NCI-H1436 (cell line): ENCODE measurements at places on chromosomes 6 and 20.

GRCh38 chr6:110098511-110099116 lies 80.9 kb downstream of the WASF1 start:
- DNase-seq: no peak

DNA sequence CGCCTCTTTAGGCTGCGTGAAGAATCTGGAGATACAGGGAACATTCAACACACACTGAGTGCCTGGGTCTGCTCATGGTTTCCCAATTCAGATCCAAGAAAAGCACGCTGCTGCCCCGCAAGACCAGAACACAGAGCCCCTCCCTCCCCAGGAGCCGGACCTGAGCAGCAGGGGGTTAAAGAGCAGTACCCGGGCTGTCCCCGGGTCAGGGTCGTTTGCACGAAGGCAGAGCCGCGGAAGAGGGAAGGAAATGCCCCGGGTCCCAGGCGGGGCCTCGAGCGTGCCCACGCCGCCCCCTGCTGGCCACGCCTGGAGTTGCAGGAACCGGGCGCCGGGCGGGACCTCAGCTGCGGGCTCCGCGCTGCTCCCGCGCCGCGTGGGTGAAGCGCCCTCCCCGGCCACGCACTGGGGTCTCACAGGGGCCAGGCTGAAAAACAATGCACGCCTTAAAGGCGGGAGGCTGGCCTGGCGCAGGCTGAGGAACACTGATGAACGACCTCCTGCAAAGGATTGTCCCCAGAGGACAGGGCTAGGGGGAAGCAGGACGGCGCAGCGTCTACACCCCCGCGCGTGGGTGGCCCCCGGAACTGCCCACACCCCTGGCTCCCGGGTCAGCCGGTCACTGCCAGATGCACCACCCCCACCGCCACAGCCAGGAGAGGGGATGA lies 48.9 kb downstream of the ANKRD60 start:
- peak; percentile 24 for DNase-seq

DNA sequence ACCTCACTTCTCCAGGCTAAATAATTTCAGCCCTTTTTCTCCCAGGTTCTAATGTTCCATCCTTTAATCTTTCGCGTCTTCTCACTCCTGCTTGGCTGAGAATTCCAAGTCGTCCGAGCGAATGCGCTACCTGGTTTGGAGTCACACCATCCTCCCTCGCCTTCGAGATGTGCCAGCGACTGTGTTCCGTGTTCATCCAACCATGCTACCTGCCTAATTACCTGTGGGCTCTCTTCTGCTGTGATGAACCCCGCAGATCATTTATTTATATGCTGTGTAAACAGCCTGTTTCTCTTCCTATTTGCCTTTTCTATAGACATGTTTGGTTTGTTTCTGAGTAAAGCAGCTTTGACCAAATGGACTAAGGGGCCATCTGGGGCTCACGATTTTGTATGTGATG lies 83.5 kb upstream of the TMEM181 start:
- no peak for DNase-seq

- DNase-seq: no peak
Observed at GRCh38 chr20:39944861-39945260, 744.2 kb downstream of the MAFB start.

- no peak for DNase-seq
Observed at GRCh38 chr20:58576603-58576970, 61.4 kb upstream of the APCDD1L start.
